Panc1 (cell line): ENCODE measurements at places on chromosomes 4 and X.
A peak's percentile ranks its signal among the peaks of the same experiment; 100 is the strongest.

- H3K36me3 ChIP-seq = no peaks in the 10 kb centered on the region
- H3K4me3 ChIP-seq = no peak overlapping the region
- H3K27ac ChIP-seq = no peak overlapping the region
- DNase-seq = no peak
- H3K4me1 ChIP-seq = no peaks in the 10 kb centered on the region; the same call in 1 of the 2 replicates
Measured at GRCh38 chr4:101205916-101206315, 141.4 kb downstream of the PPP3CA start.

GRCh38 chr4:88204882-88205281, 46.4 kb upstream of the ABCG2 start:
- no peaks in the 10 kb centered on the region; the same call in 1 of the 2 replicates for H3K4me1 ChIP-seq
- no peak for DNase-seq
- H3K4me3 ChIP-seq = no peak overlapping the region
- H3K36me3 ChIP-seq = no peaks in the 10 kb centered on the region

DNA sequence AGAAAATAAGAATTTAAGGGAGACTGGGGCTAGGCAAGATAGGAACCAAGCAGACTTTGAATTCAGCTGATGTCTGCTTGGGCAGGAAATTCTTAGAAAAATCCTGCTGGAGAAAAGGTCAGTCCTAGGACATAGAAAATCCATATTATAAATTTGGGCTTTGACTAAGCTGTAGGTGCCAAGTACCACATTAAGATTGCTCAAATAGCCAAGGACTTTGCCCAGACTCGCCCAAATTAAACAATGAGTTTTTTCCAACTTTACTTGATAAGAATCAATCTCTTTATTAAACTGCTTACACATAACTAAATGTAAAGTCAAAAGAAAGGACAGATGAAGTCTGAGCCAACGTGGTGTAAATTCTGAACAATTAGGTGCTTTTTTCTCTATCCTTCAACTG, 95.4 kb downstream of the FUNDC1 start:
- no peak overlapping the region for H3K27ac ChIP-seq
- H3K4me1 ChIP-seq = no peaks in the 10 kb centered on the region
- no peaks in the 10 kb centered on the region for H3K27me3 ChIP-seq
- no peak for DNase-seq

GRCh38 chrX:40539214-40540142, 41.3 kb upstream of the ATP6AP2 start:
- H3K36me3 ChIP-seq = no peaks in the 10 kb centered on the region
- H3K4me3 ChIP-seq = no peak overlapping the region
- DNase-seq = no peak

DNA sequence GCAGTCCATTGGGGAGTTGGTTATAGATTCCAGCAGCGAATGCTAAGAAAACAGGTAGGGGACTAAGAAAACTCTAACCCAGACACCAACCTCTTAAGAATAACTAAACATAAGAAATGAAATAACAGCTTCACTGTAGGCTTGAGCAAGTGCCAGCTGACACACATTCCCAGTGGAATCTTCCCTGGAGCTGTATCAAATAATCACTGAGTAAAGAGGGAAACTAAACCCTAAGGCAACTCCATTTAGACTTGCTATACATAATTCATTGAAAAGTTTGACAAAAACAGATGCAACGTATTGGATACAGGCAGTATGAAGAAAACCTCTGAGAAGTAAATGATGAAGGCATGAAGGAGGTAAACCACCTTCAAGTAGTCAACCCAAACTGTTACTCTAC, 293.5 kb downstream of the OPHN1 start:
- DNase-seq = no peak
- no peaks in the 10 kb centered on the region for H3K36me3 ChIP-seq
- H3K4me1 ChIP-seq = no peaks in the 10 kb centered on the region
- no peak overlapping the region for H3K27ac ChIP-seq
- no peaks in the 10 kb centered on the region for H3K27me3 ChIP-seq

DNA sequence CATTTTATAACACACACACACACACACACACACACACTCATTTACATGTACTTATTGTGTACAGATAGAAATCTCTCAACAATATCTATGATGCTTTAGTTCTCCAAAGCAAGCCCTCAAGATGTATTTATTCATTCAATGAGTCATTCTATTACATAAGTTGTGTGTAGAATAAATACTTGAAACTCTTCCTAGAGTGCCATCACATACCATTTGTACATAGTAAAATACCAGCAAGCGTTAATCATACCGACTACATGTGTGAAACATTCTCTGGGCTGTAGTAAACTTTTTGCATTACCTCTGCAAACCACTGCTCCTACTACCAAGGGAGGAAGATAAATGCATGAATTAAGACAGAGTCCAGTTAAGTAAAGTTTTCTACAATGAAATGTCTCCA, 70.9 kb downstream of the EPHA5 start:
- no peak overlapping the region for H3K27ac ChIP-seq
- no peak for DNase-seq
- H3K27me3 ChIP-seq = no peaks in the 10 kb centered on the region
- no peak overlapping the region for H3K4me3 ChIP-seq
- H3K36me3 ChIP-seq = no peaks in the 10 kb centered on the region

- H3K4me3 ChIP-seq = no peak overlapping the region
- H3K27me3 ChIP-seq = no peaks in the 10 kb centered on the region
- H3K36me3 ChIP-seq = no peaks in the 10 kb centered on the region
- no peaks in the 10 kb centered on the region for H3K4me1 ChIP-seq
- no peak overlapping the region for H3K27ac ChIP-seq
Measured at GRCh38 chr4:182017038-182017437, 226.2 kb upstream of the TENM3 start.

- no peak overlapping the region for H3K27ac ChIP-seq
- H3K27me3 ChIP-seq = no peaks in the 10 kb centered on the region
- no peak for DNase-seq
- H3K4me1 ChIP-seq = no peaks in the 10 kb centered on the region
- H3K4me3 ChIP-seq = no peak overlapping the region
Measured at GRCh38 chrX:8405631-8406030, 59.0 kb upstream of the VCX3B start.

GRCh38 chrX:17519358-17519757, 144.4 kb downstream of the NHS start:
- H3K27me3 ChIP-seq = no peaks in the 10 kb centered on the region
- H3K4me1 ChIP-seq = no peaks in the 10 kb centered on the region
- no peaks in the 10 kb centered on the region for H3K36me3 ChIP-seq
- no peak overlapping the region for H3K27ac ChIP-seq

DNA sequence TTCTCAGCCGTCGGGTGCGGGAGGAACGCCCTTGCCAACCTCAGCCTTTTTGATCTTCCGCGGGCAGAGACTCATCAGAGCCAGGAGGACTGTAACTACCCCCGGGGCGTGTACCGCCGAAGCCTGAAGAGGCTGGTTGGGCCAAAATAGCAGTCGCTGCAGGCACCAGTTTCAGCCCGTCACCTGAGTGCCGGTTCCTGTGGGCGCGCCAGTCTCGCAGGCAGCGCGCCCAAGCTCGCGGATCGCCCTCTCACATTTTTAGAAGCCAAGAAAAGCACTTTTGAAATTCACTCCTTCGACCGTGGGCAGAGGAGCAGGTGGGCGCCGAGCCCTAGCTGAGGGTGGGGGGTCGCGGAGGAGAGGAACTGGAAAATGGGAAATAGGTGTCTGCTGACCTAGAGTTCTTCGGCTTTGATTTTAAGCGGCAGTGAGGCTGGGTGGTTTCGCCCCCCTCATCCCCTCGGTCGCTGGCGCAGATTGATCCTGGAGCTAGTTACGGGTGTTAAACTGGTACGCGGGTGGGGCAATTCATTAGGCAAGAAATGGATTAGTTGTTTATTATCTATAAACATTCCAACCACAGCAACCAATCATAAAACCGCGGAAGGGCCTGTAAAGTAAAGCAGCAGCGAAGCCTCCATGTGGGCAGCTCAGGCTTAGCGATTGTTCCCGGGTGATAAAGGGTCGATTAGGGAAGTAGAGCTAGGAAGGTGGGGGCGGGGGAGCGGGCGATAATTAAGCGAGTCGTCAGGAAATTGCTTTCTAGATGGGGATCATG, 69.2 kb downstream of the FBXO8 start:
- no peak overlapping the region for H3K27ac ChIP-seq
- no peak for DNase-seq
- H3K27me3 ChIP-seq = no peaks in the 10 kb centered on the region
- H3K36me3 ChIP-seq = no peaks in the 10 kb centered on the region
- no peaks in the 10 kb centered on the region for H3K4me1 ChIP-seq

- DNase-seq = no peak
- H3K36me3 ChIP-seq = no peaks in the 10 kb centered on the region
- H3K4me1 ChIP-seq = no peaks in the 10 kb centered on the region
- H3K27me3 ChIP-seq = no peaks in the 10 kb centered on the region
- H3K27ac ChIP-seq = no peak overlapping the region
Measured at GRCh38 chr4:93532234-93532633, 296.3 kb upstream of the ATOH1 start.

GRCh38 chrX:48468693-48469691, 1.1 kb downstream of the SLC38A5 start:
- no peak overlapping the region for H3K27ac ChIP-seq
- DNase-seq = no peak
- H3K27me3 ChIP-seq = no peaks in the 10 kb centered on the region
- no peaks in the 10 kb centered on the region for H3K36me3 ChIP-seq

DNA sequence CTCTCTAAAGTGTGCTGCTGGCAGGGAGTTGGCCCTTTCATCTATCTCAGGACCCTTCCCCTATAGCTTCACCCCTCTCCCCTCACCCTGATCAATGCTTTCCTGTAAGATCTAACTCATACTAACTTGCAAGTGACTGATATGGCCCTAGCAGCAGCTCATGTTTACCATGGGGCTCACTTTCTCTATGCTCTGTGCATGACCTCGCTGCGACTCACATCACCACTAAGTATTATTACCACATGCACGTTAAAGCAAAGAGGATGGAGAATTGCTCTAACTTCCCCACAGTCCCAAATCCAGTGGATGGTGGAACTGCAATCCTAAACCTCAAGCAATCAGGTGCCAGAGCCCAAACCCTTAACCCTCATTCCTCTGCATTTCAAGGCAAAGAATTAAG, 626.6 kb downstream of the MID1IP1 start:
- no peaks in the 10 kb centered on the region for H3K4me1 ChIP-seq
- no peak overlapping the region for H3K4me3 ChIP-seq
- no peak for DNase-seq
- no peak overlapping the region for H3K27ac ChIP-seq

DNA sequence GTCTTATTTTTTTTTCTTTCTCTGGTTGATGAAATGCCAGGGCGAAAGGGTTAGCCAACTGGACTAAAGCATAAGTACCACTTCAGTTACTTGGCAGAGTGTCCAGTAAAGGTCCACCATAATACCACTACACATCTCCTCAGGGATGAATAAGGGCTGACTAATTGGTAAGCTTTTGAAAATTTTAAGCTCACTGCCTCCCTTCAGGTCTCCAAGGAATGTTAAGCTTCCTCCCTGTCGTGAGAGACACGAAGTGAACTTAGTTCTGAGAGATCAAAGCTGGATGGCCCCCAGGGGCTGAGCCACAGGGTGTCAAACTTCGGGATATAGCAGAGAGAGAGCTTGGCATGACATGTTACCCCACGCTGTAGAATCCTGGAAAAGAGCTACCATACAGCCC, 111.4 kb downstream of the VSIG4 start:
- no peak overlapping the region for H3K27ac ChIP-seq
- no peaks in the 10 kb centered on the region for H3K27me3 ChIP-seq
- DNase-seq = no peak
- H3K36me3 ChIP-seq = no peaks in the 10 kb centered on the region
- no peak overlapping the region for H3K4me3 ChIP-seq

- H3K4me3 ChIP-seq = no peak overlapping the region
- H3K27ac ChIP-seq = no peak overlapping the region
- H3K4me1 ChIP-seq = no peaks in the 10 kb centered on the region
- H3K36me3 ChIP-seq = no peaks in the 10 kb centered on the region
- no peaks in the 10 kb centered on the region for H3K27me3 ChIP-seq
Measured at GRCh38 chr4:145927030-145927429, 11.6 kb downstream of the ZNF827 start.

DNA sequence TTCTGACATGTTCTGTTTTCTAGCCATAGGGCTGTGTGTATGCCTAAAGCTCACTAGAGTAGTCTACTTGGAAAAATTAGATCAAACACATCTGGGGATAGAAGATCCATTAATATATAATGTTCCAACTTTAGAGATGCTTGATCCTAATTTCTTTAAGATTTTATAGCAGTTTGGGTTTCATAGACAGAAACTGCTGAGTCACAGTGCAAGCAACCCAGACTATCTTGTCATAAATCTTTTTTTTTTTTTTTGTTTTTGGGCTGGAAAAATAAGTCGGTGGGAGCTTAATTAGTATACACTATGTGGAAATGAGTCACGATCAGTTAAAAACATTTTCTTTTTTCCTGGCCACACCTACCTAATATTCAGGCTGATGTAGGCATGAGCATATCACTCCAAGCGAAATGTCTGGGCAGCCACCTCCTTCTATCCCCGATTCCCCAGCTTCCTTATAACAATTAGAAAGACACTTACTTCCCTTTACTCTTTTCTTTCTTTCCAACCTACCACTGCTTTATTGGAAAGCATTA, 58.2 kb upstream of the CASK start:
- DNase-seq = no peak
- no peak overlapping the region for H3K4me3 ChIP-seq
- H3K27ac ChIP-seq = no peak overlapping the region
- no peaks in the 10 kb centered on the region for H3K27me3 ChIP-seq
- no peaks in the 10 kb centered on the region for H3K36me3 ChIP-seq

GRCh38 chr4:18067031-18067430, 45.5 kb upstream of the LCORL start:
- DNase-seq = no peak
- H3K27me3 ChIP-seq = no peaks in the 10 kb centered on the region; the same call in 1 of the 2 replicates
- H3K36me3 ChIP-seq = no peaks in the 10 kb centered on the region
- H3K4me1 ChIP-seq = no peaks in the 10 kb centered on the region
- H3K27ac ChIP-seq = no peak overlapping the region

GRCh38 chr4:80226094-80226493, 28.8 kb downstream of the PRDM8 start:
- H3K4me1 ChIP-seq = no peaks in the 10 kb centered on the region
- DNase-seq = no peak
- no peak overlapping the region for H3K27ac ChIP-seq
- no peaks in the 10 kb centered on the region for H3K27me3 ChIP-seq
- H3K4me3 ChIP-seq = no peak overlapping the region

- no peaks in the 10 kb centered on the region for H3K36me3 ChIP-seq
- no peak overlapping the region for H3K27ac ChIP-seq
- DNase-seq = no peak
- no peaks in the 10 kb centered on the region for H3K4me1 ChIP-seq
Measured at GRCh38 chr4:174131901-174132300, 151.6 kb downstream of the FBXO8 start.

DNA sequence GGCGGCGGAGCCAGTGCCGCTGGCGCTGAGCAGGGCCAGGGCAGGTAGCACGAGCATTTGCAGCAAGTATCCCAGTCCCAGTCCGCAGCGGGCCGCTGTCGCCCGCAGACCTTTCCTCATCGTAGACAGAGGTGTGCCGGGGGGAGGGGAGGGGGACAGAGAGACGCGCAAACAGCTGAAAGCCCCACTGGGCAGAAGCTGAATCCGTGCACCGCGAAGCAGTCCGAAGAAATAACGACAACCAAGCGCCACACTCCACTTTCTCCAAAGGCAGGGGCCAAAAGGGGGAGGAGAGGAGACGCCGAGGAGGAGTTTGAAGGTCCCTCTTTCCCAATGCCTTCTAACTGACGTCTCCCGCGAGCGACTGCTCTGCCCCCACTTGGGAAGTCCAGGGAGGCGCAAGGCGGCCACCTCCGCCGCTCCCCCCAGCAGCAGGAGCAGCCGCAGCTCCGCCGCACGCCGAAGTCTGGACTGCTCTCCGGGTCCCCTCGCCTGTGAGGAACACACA, at the start of gene UNC5C:
UNC5C (minus strand) TSS at position 236 of the 508 bp plus-strand sequence.
- no peak for DNase-seq
- peak within 1 kb of the TSS; percentile 68 for H3K4me3 ChIP-seq
- peaks cover 9% of the 10 kb centered on the region; the same call in 1 of the 2 replicates for H3K4me1 ChIP-seq
- H3K27me3 ChIP-seq = no peaks in the 10 kb centered on the region
- H3K27ac ChIP-seq = peak within 1 kb of the TSS; percentile 71

- no peaks in the 10 kb centered on the region for H3K4me1 ChIP-seq
- H3K27ac ChIP-seq = no peak overlapping the region
- no peaks in the 10 kb centered on the region for H3K27me3 ChIP-seq
Measured at GRCh38 chr4:138494931-138495330, 252.8 kb upstream of the SLC7A11 start.
